ENCODE measurements at places on chromosomes 4 and X.

GRCh38 chr4:74311696-74312313 is 3.5 kb downstream of the EPGN start:
- no peak for ATAC-seq

- ATAC-seq = no peak
These were observed 2.2 kb downstream of the NEXMIF start for GRCh38 chrX:74922922-74923543.

GRCh38 chrX:1885116-1885515 is 270.3 kb downstream of the ASMT start:
- no peak for ATAC-seq

GRCh38 chr4:86670298-86670697 is 76.2 kb downstream of the PTPN13 start:
- no peak for ATAC-seq

GRCh38 chr4:39348371-39349315 is 17.5 kb downstream of the RFC1 start:
- ATAC-seq = no peak

DNA sequence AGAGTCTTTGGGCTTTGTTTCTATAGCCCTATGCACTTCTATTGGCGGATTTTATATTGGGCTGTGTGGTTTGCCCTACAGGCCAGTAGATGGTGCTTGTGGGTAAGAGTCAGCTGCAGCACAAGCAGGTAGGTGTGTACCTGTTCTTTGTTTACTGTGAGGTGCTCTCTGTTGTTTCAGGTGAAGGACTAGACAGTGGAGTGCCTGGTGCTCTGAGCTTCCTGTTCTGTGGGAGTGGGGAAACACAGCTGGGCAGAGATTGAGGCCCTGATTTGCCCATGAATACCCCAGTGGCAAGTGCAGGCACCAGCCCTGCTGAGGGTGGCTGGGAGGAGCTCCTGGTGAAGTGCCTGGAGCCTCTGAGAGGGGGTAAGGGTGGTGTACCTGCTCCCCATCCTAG is 26.3 kb upstream of the UCP1 start:
- no peak for ATAC-seq

GRCh38 chrX:2595258-2595657 is 94.5 kb upstream of the DHRSX start:
- ATAC-seq = no peak

- no peak for ATAC-seq
These were observed 49.7 kb downstream of the TLL1 start for GRCh38 chr4:165922747-165923146.

GRCh38 chrX:43592597-43592996 is 63.5 kb upstream of the MAOA start:
- no peak for ATAC-seq

DNA sequence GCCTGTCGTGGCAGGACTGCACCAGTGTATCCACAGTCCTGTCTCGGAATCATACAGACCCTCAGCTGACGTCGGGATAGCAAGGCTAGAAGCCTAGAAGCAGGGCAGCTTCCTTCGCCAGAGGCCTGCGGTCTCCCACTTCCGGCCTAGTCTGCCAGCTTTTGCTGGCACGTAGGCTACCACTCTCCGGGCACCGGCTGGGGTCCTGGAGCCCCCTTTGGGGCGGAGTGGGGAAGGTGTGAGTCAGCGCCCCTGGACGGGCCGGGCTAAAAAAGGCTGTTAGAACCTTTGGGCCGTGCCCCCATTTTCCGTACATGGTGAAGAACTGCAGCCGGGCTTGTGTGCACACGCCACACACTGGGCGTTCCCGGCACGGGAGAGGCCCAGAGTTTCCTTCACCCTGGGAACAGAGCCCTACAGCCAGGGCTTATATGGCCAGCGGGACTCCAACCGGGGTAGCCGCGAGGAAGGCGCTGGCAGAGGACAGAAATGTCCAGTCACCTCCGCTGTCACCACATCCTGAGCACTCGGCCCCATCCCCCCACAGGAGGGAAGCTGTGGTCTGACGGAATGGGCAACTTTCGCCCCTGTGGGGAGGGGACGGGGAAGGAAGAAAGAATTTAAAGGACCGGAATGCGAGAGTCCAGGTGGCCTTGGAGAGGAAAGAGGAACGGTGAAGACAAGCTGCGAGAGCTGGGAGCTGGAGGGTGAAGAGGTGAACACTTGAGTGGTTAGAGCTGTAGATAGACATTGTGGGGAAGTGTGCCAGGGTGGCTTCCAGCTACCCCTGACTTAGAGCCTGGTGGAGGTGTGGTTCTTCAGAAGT is 4.6 kb downstream of the MAGIX start:
- ATAC-seq = peak; percentile 26

DNA sequence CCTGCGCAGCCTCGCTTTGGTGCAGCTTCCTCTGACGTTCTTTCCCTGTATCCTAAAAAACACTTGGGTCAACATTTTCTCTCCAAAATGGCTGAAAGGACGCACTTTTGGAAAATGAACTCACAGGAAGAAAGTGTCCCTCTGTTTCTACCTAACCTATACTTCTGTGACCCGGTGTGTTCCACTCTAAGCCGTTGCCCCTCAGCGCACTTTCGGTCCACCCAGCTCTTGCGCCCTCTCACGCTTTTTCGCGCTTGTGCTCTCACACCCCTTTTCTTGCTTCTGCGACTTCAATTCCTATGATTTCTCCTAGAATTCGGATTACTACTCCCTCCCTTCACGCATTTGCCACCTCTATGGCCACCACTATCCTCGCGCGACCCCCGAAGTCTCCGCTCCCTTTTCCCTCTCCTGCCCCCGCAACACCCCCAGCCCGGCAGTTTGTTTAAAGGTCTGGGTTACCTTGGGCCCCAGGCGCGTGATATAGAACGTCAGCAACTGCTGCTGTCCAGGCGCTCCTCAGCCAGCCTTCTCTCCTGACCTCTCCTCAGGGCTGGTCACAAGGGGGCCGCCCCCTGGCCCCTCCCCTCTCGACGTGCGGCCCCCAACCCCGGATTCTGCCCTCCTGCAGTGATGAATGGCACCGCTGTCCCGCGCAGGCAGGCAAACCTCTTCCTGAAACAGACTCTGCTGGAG is at the start of gene USP51:
USP51 (minus strand) TSS at position 535 of the 696 bp plus-strand sequence. CDS start 909 bp downstream, outside the sequence.
- ATAC-seq = peak; percentile 39

- ATAC-seq = no peak
These were observed 292.7 kb downstream of the BCOR start for GRCh38 chrX:39805022-39805421.

Data from activated CD4-positive, CD25-positive, alpha-beta regulatory T cell treated with anti-CD3 and anti-CD28 coated beads, Interleukin-2, amount 50 U/mL, for 24 hours (primary cell).